H1 (cell line): ENCODE measurements at places on chromosomes 3 and 15. TPM values are rescaled to one million over a fixed set of nuclear protein-coding genes. Genes with fewer than 3 reads are reported as not detected.

Gene CHL1
- total RNA-seq: 0.33 and 0.99 TPM in 2 replicates

GRCh38 chr3:140863580-140864009, 78.0 kb upstream of the SLC25A36 start:
- peaks cover 5% of the 10 kb centered on the region for H3K4me1 ChIP-seq
- H3K27ac ChIP-seq: no peak overlapping the region
- H3K36me3 ChIP-seq: no peaks in the 10 kb centered on the region
- no peaks in the 10 kb centered on the region for H3K27me3 ChIP-seq
- H3K4me3 ChIP-seq: no peak overlapping the region
- peak; percentile 23 for DNase-seq

Gene P2RY12
- not detected in 2 replicates for total RNA-seq

DNA sequence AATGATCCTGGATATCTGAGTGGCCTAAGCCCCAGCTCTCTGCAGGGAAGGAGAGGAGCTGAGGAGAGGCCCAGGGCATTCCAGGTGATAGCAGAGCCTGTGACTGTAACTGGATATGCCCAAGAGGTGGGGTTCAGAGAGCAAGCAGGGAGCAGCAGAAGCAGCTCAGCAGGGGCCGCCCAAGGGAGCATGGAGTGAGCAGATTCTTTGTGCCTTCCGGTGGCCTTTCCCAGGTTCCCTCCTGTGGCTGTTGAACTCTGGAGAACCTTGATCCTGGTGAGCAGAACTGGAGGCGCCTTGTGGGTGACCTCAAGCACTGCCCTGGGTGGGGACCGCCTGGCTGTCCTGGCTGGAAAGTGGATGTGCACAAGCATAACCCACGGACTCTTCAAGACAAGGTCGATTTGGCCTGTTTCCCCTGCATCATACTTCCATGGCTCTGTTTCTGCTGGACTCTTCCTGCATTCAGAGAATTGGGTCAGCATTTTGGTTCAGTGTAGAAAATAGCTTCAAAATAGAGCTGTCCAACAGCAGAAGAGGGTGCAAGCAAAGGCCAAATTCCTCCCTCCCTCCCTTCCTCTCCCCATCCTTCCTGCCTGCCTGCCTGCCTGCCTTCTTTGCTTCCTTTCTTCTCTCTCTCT, 76.1 kb downstream of the ARNT2 start:
- H3K36me3 ChIP-seq: peaks cover 3% of the 10 kb centered on the region; the same call in 1 of the 2 replicates
- no peak overlapping the region for H3K4me3 ChIP-seq
- H3K27ac ChIP-seq: peak overlapping the region; percentile 28; the same call in 1 of the 2 replicates
- no peak for DNase-seq

- H3K4me1 ChIP-seq: no peaks in the 10 kb centered on the region
- no peak for DNase-seq
- no peaks in the 10 kb centered on the region for H3K27me3 ChIP-seq
- H3K36me3 ChIP-seq: no peaks in the 10 kb centered on the region
Measured at GRCh38 chr3:100105501-100105900, 8.8 kb downstream of the FILIP1L start.

DNA sequence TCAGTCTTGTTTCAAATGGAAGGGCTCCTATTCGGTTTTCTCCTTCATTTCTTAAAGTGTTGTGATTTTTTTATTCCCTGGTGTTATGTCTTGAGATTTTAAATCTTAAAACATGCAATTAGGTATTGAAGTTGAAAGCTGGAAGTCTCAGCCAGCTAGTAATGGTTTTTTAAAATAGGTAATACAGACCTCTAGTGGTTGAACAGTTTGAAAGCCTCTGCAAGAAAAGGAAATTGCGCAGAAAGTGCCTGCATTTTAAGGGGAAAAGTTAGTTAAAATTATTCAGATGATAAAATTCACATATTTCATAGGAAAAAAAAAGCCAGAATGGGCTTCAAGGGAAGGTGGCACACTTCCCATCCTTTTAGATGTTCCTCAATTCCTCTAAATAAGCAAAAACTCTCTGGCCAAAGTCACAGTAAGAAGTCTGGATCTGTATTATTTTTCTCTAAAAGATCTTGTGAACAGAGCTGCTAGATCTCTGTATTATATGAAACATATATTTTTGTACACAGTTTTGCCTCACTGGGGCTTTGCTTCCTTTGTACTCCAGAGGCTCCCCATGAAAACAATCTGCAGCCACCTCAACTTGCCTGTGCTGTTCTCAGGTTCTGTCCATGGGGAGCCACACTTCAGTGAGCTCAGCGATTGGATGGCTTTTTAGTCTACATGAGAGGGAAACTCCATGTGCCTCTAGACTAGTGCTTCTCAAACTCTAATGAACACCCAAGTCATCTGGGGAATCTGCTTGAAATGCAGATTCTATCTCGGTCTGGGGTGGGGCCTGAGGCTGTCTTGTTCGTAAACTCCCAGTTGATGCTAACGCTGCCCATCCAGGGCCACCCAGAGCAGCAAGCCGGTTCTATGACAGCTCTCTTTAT, 21.5 kb downstream of the AGTR1 start:
- no peaks in the 10 kb centered on the region for H3K36me3 ChIP-seq
- H3K4me1 ChIP-seq: peaks cover 4% of the 10 kb centered on the region; the same call in 1 of the 2 replicates
- no peaks in the 10 kb centered on the region for H3K27me3 ChIP-seq
- no peak overlapping the region for H3K27ac ChIP-seq

Gene A4GNT
- total RNA-seq: not detected in 2 replicates

DNA sequence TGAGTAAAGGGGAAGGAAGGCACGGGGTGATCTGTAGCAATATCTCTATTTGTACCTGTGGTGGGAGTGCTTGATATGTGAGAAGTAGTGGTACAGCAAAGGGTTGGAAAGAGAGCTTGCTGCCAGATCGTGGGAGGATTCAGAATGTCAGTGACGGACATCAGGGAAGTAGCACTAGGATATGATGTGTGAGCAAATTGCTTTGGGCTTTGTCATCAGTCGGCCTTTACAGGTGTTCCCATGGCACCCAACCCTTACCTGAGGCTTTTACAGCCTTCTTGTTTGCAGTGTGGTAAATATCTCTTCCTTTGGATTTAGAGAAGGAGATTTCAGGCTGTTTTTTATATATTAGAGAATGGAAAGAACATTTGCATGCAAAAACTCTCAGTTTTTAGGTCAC, 29.8 kb downstream of the IL1RAP start:
- no peak for DNase-seq
- H3K4me3 ChIP-seq: no peak overlapping the region
- no peaks in the 10 kb centered on the region for H3K4me1 ChIP-seq
- no peaks in the 10 kb centered on the region for H3K36me3 ChIP-seq
- H3K27me3 ChIP-seq: peaks cover 29% of the 10 kb centered on the region
